ENCODE measurements at places on chromosomes 3 and 15.

- no peaks in the 10 kb centered on the region for H3K36me3 ChIP-seq
- no peak for DNase-seq
- H3K4me1 ChIP-seq: peaks cover 51% of the 10 kb centered on the region
- H3K4me3 ChIP-seq: no peak overlapping the region
- no peaks in the 10 kb centered on the region for H3K27me3 ChIP-seq
- no peak overlapping the region for H3K27ac ChIP-seq
Observed at GRCh38 chr3:71203727-71204488, 379.6 kb downstream of the FOXP1 start.

GRCh38 chr3:69423463-69424155 is 37.7 kb upstream of the FRMD4B start:
- H3K4me1 ChIP-seq: peaks cover 4% of the 10 kb centered on the region
- no peak for DNase-seq
- no peaks in the 10 kb centered on the region for H3K27me3 ChIP-seq
- no peak overlapping the region for H3K27ac ChIP-seq
- H3K4me3 ChIP-seq: no peak overlapping the region

GRCh38 chr3:73868688-73869315 is 244.1 kb upstream of the PDZRN3 start:
- DNase-seq: no peak
- no peak overlapping the region for H3K4me3 ChIP-seq
- no peaks in the 10 kb centered on the region for H3K27me3 ChIP-seq
- H3K36me3 ChIP-seq: no peaks in the 10 kb centered on the region
- no peak overlapping the region for H3K27ac ChIP-seq

GRCh38 chr3:125582707-125583106 is 12.6 kb downstream of the OSBPL11 start:
- no peak overlapping the region for H3K27ac ChIP-seq
- DNase-seq: no peak
- peaks cover 13% of the 10 kb centered on the region for H3K36me3 ChIP-seq
- H3K27me3 ChIP-seq: no peaks in the 10 kb centered on the region
- no peak overlapping the region for H3K4me3 ChIP-seq

- DNase-seq: no peak
- H3K4me1 ChIP-seq: peaks cover 14% of the 10 kb centered on the region
- no peaks in the 10 kb centered on the region for H3K27me3 ChIP-seq
- H3K4me3 ChIP-seq: no peak overlapping the region
- peaks cover 11% of the 10 kb centered on the region for H3K36me3 ChIP-seq
Observed at GRCh38 chr3:47315069-47315647, 32.4 kb downstream of the KLHL18 start.

GRCh38 chr3:190534386-190534785 is 20.5 kb downstream of the IL1RAP start:
- no peak overlapping the region for H3K4me3 ChIP-seq
- no peaks in the 10 kb centered on the region for H3K27me3 ChIP-seq
- H3K27ac ChIP-seq: peak overlapping the region; percentile 83

DNA sequence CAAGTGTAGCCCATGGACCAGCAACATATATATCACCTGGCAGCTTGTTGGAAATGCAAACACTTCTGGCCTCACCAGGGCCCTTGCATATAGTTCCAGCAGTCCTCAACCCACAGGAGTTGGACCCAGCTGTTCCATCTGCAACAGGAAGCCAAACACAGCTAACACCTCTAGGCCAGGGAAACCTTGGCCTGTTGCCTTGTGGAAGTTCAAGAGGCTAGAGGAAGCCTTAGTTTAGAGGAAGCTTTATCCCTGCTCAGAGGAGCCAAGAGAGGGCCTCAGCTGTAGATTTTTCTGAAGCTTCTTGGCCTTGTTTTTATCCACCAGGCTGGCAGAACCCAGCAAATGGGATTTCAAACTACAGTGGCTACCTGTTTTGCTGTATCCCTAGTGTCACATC is 11.4 kb downstream of the FHIT start:
- H3K27ac ChIP-seq: no peak overlapping the region
- no peaks in the 10 kb centered on the region for H3K36me3 ChIP-seq
- H3K4me1 ChIP-seq: peaks cover 43% of the 10 kb centered on the region
- no peak for DNase-seq

DNA sequence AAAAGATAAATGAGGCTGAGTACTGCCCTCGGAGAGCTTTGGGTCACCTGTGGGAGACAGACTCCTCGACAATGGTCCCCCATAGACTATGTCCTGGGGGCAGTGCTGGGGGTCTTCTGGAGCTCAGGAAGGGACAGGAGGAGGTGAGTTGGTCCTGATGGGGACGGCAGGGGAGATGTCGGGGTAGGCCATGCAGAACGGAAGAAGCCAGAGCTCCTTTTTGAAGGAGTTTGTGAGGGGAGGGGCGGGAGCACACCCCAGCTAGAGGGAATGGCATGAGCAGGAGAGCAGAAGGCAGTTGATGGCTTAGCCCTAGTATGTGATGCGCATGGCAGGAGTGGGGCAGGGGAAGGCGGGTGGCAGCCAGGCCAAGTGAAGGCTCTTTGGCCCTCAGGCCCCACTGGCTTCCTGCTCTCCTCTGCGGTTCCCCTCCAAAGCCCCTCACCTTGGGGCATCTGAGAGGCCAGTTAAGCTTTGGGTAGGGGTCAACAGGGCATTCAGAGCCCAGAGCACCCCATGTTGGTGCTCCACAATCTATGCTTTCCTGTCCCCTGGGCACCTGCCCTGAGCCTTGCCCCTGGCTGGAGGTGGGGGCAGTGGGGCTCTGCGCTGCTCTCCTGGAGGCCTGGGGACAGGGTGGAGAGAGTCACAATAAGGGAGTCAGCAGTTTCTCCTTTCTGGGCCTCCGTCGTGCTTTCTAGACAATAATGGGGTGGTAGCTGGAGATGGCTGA is 179.3 kb downstream of the SMAD6 start:
- peaks cover 47% of the 10 kb centered on the region for H3K4me1 ChIP-seq
- H3K27ac ChIP-seq: peak overlapping the region; percentile 96
- no peaks in the 10 kb centered on the region for H3K27me3 ChIP-seq
- peak; percentile 19 for DNase-seq
- no peak overlapping the region for H3K4me3 ChIP-seq

DNA sequence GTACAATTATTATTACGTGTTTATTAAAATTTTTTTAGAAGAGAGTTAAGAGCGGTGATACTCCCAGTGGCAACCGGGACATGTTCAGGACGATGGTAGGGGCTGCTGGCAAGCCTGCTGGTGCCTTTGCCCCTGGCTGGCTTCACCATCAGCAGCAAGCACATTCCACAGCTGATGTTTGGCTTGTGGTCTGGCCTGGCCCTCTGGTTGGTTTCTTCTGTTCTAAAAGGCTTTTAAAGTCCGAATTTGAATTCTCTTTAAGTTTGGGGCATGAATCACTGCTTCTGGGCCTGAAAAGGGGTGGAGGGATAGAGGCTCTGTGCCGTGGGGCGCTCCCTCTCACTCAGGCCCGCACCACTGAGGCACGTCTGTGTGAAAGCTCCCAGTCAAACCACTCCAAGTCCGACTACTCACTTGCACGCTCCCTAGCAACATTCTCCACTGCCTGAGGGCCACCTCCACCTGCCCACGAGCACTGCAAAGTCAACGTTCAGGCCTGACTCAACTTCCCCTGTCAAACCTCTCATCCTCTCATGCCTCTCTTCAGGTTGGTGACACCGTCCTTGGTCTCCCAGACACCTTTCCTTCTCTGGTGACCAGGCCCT is 10.1 kb downstream of the ITGA11 start:
- H3K4me1 ChIP-seq: peaks cover 20% of the 10 kb centered on the region
- H3K36me3 ChIP-seq: no peaks in the 10 kb centered on the region
- H3K4me3 ChIP-seq: no peak overlapping the region
- DNase-seq: peak; percentile 29

DNA sequence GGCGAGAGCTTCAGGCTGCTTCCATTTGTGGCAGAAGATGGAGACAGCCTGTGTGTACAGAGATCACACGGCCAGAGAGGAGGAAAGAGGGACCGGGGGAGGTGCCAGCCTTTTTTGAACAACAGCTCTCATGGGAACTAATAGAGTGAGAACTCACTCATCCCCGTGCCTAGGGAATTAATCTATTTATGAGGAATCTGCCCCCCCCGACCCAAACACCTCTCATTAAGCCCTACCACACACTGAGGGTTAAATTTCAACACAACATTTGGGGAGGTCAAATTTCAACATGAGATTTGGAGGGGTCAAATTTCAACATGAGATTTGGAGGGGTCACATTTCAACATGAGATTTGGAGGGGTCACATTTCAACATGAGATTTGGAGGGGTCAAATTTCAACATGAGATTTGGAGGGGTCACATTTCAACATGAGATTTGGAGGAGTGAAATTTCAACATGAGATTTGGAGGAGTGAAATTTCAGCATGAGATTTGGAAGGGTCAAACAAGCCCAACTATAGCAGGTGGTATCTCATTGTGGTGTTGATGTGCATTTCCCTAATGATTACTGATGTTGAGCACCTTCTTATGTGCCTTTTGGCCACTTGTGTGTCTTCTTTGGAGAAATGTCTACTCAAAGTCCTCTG is 20.6 kb upstream of the RFTN1 start:
- no peaks in the 10 kb centered on the region for H3K36me3 ChIP-seq
- peaks cover 33% of the 10 kb centered on the region for H3K27me3 ChIP-seq

- no peaks in the 10 kb centered on the region for H3K27me3 ChIP-seq
- peaks cover 64% of the 10 kb centered on the region for H3K4me1 ChIP-seq
- no peak overlapping the region for H3K4me3 ChIP-seq
- no peak for DNase-seq
Observed at GRCh38 chr15:65366122-65366892, 11.5 kb downstream of the IGDCC3 start.

DNA sequence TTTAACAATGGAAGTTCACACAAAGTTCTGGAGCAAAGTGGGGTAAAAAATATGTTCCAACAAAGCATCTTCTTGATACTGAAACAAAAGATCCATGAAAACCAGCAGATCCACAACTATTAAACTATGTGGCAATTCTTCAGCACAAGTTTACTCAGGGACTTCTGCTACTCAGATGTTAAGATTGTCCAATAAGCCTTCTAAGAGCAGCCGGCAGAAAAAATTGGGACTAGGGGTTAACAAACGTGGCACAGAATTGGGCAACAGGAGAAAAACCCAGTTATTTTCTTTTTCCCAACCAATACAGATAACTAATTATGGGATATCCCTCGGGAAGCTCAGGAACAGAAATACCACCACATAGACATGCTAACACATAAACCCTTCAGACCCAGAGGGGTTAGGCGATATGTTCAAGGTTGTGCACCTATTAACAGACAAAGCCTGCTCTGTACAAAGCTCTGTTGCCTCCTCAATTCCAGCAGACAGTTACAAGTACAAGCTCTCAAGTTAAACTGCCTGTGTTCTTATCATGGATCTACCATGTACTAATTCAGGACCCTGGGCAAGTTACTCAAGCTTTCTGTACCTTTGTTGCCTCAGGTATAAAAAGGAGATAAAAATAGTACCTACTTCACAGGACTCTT is 6.8 kb downstream of the SSR3 start:
- H3K27me3 ChIP-seq: no peaks in the 10 kb centered on the region
- H3K4me3 ChIP-seq: no peak overlapping the region
- H3K4me1 ChIP-seq: peaks cover 48% of the 10 kb centered on the region
- peaks cover 39% of the 10 kb centered on the region for H3K36me3 ChIP-seq

DNA sequence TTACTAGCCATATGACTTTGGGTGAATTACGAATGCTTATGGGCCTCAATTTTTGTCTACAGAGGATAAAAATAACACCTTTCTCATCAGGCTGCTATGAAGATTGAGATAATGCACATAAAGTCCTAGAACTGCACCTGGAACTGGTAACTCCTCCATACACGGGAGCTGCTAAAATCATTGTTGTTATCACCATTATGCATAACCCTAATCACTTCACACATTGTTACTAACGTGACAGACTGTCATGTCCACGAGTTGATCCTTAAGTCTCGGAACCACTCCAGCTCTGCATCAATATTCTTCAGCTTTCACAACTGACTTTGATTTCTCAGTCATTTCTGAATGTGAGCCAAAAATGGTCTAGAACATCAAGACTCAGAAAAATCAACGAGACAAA is 64.1 kb downstream of the RFTN1 start:
- peaks cover 9% of the 10 kb centered on the region for H3K4me1 ChIP-seq
- H3K36me3 ChIP-seq: no peaks in the 10 kb centered on the region
- DNase-seq: no peak
- no peak overlapping the region for H3K4me3 ChIP-seq

DNA sequence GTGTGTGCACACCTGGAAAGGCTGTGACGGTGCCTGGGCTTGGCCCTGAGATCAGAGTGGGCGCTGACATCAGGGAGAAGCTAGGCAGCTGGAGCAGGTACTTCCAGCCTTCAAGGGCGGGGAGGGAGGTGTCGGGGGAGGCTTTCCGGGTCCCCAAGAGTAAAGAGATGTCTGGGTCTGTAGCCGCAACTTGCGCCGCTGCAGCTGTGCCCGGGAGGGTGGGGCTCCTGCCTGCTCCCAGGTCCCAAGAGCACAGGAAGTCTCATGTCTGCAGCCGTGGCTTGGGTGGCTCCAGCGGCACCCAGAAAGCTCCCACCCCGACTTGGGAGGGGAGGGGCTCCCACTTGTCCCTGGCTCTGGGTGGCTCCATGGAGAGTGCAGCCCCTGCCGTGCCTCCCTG is 103.2 kb upstream of the BNIP2 start:
- DNase-seq: no peak
- H3K27me3 ChIP-seq: peaks cover 23% of the 10 kb centered on the region
- no peaks in the 10 kb centered on the region for H3K36me3 ChIP-seq
- peaks cover 10% of the 10 kb centered on the region for H3K4me1 ChIP-seq
- H3K27ac ChIP-seq: no peak overlapping the region

DNA sequence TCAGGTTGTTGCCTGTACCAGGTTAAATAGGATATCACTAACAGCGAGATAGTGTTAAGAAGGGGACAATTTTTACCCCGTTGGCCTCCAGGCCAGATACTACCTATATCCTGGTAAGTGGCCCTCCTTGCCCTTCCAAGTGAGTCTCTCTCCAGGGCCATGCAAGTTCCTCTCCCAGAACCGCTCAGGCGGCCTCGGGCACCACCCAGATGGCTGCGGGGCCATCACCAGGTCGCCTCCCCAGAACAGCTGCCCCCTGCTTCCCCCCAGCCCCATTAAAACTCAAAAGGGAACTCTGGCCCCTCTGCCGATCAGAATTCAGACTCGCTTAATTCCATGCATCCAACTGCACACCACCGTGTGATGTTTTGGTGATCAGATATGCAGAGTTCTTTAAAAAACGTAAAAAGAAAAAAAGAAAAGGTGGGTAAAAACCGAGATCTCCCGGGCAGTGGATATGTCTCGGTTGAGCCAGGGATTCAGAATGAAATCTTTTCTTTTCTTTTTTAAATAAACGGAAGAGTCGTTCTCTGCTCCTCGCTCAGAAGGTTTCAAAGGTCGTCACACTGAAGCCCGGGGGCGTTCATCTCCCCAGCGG is 1.9 kb upstream of the TRIM71 start:
- no peak for DNase-seq
- peaks cover 34% of the 10 kb centered on the region for H3K27me3 ChIP-seq
- H3K4me1 ChIP-seq: peaks cover 34% of the 10 kb centered on the region
- no peak overlapping the region for H3K27ac ChIP-seq
- H3K36me3 ChIP-seq: no peaks in the 10 kb centered on the region

- DNase-seq: no peak
- H3K27ac ChIP-seq: no peak overlapping the region
- H3K27me3 ChIP-seq: peaks cover 2% of the 10 kb centered on the region
- H3K4me3 ChIP-seq: no peak overlapping the region
Observed at GRCh38 chr3:130838898-130839600, 54.8 kb upstream of the ATP2C1 start.

Measured in mesothelial cell of epicardium (in vitro differentiated cells).